NCI-H1930 (cell line): ENCODE measurements at places on chromosomes 1 and 21.

DNA sequence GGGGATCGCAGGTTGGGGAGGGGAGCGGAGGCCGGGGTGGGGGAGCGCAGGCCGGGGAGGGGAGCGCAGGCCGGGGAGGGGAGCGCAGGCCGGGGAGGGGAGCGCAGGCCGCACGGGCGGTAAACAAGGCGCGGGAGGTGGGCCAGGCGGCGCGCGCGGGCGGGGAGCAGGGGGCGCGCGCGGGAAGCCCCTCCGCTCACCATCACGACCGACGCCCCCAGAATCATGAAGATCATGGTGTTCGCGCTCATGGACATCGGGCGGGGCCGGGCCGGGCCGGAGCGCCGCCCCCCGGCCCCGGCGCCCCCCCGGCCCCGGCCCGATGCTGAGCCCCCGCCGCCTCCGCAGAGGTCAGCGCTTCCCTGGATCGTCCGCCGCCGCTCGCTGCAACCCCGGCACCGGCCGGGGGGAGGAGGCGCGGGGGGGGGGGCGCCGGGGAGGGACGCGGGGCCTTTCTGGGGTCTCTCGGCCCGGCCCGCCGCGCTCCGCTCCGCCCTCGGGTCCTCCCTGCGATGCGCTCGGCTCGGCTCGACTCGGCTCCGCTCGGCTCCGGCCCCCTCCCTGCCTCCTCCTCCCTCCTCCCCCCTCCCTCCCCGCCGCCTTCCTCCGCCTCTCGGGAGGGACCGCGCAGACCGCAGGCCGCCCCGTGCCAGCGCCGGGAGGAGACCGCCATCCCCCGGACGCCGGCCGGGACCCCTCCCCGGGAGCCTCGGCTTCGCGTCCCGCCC is at the start of gene TMEM240:
Gene TMEM240, minus strand, starts transcription at position 535 of the 728 bp plus-strand sequence. Its CDS starts 278 bp downstream, at position 257.
- DNase-seq: no peak

DNA sequence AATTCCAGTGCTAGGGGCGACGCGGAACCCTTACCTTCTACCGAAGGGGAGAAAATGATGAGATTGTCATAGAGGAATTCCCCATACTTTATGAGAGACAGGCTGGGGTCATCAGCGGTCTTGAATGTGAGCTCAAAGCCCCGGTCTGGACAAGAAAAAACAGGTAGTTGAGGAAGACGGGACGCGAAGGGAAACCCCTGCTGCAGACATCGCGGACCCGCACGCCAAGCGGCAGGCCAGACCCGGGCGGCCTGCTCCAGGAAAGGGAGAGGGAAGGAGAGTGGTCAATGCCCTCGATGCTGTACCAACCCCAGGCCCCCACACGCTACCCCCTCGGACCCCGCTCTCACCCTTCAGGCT is 342 bp downstream of the DDOST start:
- no peak for DNase-seq

DNA sequence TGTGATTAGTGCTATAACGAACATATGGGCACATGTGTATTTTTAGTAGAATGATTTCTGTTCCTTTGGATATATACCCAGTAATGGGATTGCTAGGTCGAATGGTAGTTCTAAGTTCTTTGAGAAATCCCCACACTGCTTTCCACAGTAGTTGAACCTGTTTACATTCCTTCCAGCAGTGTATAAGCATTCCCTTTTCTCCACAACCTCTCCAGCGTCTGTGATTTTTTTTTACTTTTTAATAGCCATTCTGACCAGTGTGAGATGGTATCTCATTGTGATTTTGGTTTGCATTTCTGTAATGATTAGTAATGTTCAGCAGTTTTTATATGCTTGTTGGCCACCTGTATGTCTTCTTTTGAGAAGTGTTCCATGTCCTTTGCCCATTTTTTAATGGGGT is 81.8 kb upstream of the SLC44A3 start:
- DNase-seq: no peak

GRCh38 chr1:175124861-175125260 is 57.2 kb downstream of the TNN start:
- no peak for DNase-seq

DNA sequence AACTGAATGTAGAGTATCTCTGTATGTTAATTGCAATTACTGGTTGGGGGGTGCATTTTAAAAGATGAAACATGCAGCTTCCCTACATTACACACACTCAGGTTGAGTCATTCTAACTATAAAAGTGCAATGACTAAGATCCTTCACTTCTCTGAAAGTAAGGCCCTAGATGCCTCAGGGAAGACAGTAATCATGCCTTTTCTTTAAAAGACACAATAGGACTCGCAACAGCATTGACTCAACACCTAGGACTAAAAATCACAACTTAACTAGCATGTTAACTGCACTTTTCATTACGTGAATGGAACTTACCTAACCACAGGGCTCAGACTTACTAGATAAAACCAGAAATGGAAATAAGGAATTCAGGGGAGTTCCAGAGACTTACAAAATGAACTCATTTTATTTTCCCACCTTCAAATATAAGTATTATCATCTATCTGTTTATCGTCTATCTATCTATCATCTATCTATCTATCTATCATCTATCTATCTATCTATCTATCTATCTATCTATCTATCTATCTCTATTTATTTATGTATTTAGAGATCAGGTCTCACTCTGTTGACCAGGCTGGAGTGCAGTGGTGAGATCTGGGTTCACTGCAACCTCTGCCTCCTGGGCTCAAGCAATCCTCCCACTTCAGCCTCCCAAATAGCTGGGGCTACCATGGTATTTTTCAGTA is 47.8 kb downstream of the CHML start:
- DNase-seq: no peak

- DNase-seq: no peak
Measured at GRCh38 chr1:236689713-236690569, 3.6 kb downstream of the ACTN2 start.

- DNase-seq: no peak
Measured at GRCh38 chr1:53258216-53258615, 19.9 kb upstream of the MAGOH start.

- DNase-seq: no peak
Measured at GRCh38 chr21:31135531-31136184, 97.4 kb upstream of the KRTAP19-8 start.

DNA sequence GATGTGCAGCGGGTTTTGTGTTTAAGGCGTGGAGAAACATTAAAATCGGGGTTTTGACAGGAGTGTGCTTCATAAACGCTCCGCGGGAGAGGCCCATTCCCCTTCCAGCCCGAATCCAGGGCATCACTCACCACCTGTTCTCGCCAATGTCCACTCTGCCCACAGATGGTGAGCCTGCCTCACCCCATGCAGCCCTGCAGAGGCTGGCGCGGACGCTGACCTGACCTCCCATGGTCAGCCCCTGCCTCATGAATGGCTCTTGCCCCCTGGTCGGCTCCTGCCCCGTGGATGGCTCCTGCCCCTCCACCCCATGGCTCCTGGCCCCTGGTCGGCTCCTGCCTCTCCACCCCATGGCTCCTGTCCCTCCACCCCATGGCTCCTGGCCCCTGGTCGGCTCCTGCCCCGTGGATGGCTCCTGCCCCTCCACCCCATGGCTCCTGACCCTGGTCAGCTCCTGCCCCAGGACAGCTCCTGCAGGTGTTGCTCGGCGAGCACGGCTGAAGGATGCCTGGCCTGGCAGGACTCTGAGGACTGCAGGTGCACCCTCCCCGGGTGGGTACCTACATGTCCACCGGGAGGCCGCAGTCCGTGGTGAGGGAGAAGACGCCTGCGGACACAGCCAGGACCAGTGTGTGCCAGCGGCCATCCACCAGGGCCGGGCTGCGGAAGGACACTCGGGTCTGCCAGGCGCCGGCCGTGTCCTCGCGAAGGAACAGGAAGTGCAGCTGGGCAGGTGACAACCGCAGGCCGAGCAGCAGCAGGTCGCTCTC is 6.7 kb downstream of the KRTAP10-1 start:
- DNase-seq: no peak

DNA sequence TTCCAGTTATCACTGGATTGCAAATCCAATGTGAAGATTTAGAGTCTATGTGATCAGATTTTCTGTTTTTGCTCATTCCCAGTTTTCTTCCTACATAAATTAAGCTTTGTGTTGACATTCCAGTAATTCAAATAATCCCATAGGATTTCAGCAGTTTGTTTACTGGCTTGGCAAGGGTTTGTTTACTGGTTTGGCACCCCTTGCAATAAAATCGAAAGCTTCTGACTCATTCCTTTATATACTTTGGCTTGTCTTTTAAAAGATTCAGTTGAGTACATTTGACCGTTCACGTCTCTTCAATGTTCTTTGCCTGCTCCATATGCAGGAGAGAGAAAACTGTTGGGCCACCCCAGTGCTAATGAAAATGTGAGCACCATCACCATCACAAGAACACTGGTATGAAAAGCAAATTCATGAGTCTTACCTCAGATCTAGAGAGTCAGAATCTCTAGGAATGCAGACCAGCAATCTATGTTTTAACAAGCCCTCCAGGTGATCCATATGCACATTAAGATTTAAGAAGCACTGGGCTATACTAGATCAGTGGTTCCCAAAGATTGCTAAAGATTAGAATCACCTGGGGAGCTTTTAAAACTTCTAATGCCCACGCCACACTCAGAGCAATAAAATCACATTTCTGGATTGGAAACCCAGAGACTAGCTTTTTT is 32.8 kb downstream of the ZC3H11B start:
- no peak for DNase-seq

DNA sequence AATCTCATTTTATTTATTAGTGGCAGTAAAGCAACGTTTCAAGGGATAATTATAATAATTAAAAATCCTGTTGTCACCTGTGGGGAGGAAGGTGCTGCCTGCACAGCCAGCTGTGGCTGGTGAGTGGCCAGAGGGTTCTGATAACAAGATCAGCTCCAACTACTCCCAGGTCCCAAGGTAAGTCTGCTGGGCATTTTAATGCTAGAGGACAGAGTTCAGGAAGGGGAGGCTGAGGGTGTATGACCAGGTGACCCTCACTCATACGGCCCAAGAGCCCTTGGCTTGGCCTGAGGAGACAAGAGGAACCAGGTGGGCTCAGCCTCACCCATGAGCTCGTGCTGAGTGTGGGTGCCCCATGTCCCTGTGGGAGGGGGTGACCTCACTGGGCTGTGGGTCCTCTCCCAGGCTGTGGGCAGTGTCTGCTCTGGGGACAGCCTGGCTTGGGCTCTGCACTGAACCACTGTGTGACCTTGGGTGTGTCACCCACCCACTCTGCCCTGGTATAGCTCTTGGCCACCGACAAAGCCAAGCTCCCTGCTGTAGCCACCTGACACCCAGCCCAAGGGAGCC is 223.8 kb downstream of the PTPRU start:
- DNase-seq: no peak

DNA sequence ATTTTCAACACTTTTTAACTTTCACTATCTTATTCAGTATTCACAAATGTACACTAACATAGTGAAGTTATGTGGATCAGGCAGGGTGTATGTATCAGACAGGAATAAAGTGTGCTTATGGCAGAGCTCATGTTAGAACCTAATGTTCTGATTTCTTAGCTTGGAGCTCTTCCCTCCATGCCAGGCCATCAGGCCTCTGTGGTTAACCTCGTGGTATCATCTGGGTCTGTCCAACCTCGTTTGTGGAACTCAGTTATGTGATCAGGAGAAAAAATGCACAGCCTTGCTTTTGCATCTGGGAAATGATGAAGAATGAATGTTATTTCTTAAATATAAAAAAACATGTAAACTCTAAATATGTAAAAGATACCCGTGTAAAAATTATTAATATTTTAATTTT is 86.9 kb downstream of the MPZL1 start:
- DNase-seq: no peak

DNA sequence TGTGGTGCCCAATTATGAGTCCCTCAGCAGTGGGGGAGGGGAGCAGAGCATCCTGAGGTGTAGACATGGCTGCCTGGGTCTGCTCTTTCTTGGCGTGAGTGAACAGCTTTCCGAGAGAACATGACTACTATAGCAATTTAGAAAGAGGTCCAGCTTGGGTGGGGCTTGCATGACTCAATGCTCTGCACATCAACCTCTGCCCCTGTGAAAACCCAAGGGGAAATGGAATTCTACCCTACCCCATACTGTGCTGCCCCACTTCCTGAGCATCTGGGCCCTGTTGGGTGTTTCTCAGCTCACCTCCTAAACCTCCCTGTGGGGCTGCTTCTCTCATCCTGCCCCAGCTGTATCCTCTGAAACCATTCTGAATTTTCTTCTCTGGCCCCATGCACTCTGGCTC is 8.2 kb upstream of the AZIN2 start:
- DNase-seq: no peak

GRCh38 chr1:5966543-5967205 is 25.6 kb downstream of the NPHP4 start:
- no peak for DNase-seq

DNA sequence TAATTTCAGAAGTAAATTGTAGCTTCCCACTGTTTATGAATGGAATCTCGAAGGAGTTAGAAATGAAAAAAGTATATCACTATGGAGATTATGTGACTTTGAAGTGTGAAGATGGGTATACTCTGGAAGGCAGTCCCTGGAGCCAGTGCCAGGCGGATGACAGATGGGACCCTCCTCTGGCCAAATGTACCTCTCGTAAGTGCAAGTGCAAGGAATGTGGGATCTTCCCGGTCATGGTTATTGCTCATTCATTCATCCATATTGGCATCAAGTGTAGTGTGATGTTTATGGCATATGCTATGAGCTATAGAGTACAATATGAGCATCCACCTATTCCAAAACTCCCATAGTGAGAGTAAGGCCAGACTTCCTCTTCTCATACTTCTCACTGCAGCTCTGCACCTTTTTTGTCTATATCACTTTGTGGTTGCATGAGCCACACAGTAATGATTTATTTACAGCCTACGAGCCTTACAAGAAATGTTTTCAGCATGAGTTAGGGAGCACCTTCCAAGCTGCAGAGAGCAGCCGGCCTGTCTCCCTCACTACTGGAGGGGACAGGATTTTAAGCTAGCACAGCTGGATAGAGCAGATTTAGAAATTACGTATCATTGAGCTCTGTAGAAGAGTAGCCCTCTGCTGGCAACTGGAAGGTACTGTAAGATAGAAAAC is 24.9 kb upstream of the CR1L start:
- peak; percentile 20 for DNase-seq

GRCh38 chr1:147389532-147390184 is 147.2 kb downstream of the CHD1L start:
- DNase-seq: peak; percentile 62

GRCh38 chr1:228088586-228089498 is 6.3 kb downstream of the ARF1 start:
- DNase-seq: no peak

GRCh38 chr1:111364690-111365089 is 62.8 kb downstream of the OVGP1 start:
- no peak for DNase-seq

- DNase-seq: no peak
Measured at GRCh38 chr1:47875831-47876586, 121.2 kb downstream of the TRABD2B start.

DNA sequence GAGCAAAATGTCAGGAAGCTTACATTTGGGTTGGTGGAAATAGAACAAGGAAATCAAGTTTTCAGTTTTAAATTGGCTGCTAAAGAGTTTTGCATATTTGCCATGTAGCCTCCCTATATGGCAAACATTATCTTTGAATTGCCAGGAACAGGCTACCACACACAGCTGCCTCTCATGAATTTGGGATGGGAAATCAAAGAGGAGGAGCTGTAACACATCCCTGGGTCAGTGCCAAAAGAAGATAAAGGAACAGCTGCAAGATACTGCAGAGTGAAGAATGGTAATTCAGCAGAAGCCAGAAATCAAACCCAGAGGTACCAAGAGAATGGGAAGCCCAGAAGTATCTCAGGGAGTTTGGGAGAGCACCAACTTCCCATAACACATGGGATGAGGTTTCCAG is 18.6 kb upstream of the RASAL2 start:
- no peak for DNase-seq
